ENCODE measurements at places on chromosomes 1 and 21. TPM values are rescaled to one million over a fixed set of nuclear protein-coding genes. Genes with fewer than 3 reads are reported as not detected.

C1orf216 gene
- 22.7 TPM for total RNA-seq

ZBTB17 gene
- 52.4 TPM for total RNA-seq

TRAF3IP3 gene
- not detected for total RNA-seq

TMEM51 gene
- total RNA-seq, result 6.4 TPM

FAM167B gene
- 5.5 TPM for total RNA-seq

AZIN2 gene
- 0.99 TPM for total RNA-seq

KIAA1614 gene
- total RNA-seq, result 1.8 TPM

TPTE gene
- not detected for total RNA-seq

C1QA gene
- total RNA-seq, result not detected

PLA2G2F gene
- not detected for total RNA-seq

KIF21B gene
- total RNA-seq, result 2.9 TPM

FLG gene
- total RNA-seq, result not detected

IGSF21 gene
- not detected for total RNA-seq

LCE3E gene
- total RNA-seq, result not detected

NMNAT2 gene
- 0.14 TPM for total RNA-seq

AMY1B gene
- not detected for total RNA-seq

ECM1 gene
- total RNA-seq, result 0.35 TPM

GBP7 gene
- not detected for total RNA-seq

TACSTD2 gene
- total RNA-seq, result 15.8 TPM
